Mammary epithelial cell (primary cell): ENCODE measurements at places on chromosomes 12 and 14. TPM values are rescaled to one million over a fixed set of nuclear protein-coding genes. Genes with fewer than 3 reads are reported as not detected.

Gene HCAR3
- 0.65 TPM for polyA plus RNA-seq

Gene KRT79
- polyA plus RNA-seq = not detected

Gene SLC25A21
- polyA plus RNA-seq = 0.31 TPM

Gene RAPGEF3
- 6.2 TPM for polyA plus RNA-seq

Gene CRACR2A
- 0.10 TPM for polyA plus RNA-seq

Gene LRTM2
- polyA plus RNA-seq = not detected

Gene KIF5A
- polyA plus RNA-seq = 0.46 TPM

Gene MGAT4C
- not detected for polyA plus RNA-seq

Gene GALNT8
- not detected for polyA plus RNA-seq

Gene BBOF1
- polyA plus RNA-seq = 0.90 TPM

Gene DEGS2
- polyA plus RNA-seq = 0.36 TPM

Gene ZC3H14
- polyA plus RNA-seq = 79.0 TPM

Gene C12orf42
- not detected for polyA plus RNA-seq

Gene NRXN3
- 0.26 TPM for polyA plus RNA-seq

Gene SYT1
- polyA plus RNA-seq = 9.0 TPM

Gene TUBA1A
- 680 TPM for polyA plus RNA-seq

Gene SRRM4
- not detected for polyA plus RNA-seq

Gene P3H3
- polyA plus RNA-seq = 1.3 TPM

Gene CCDC175
- not detected for polyA plus RNA-seq

Gene MAP3K9
- 17.6 TPM for polyA plus RNA-seq

Gene IQSEC3
- not detected for polyA plus RNA-seq

Gene SLC6A15
- 12.0 TPM for polyA plus RNA-seq

Gene UNC79
- 0.02 TPM for polyA plus RNA-seq

Gene CAPZA3
- not detected for polyA plus RNA-seq

Gene TXNDC16
- 2.0 TPM for polyA plus RNA-seq

Gene TAS2R30
- not detected for polyA plus RNA-seq

Gene USP44
- polyA plus RNA-seq = 0.03 TPM

Gene DNAI7
- 0.08 TPM for polyA plus RNA-seq

Gene DIO2
- polyA plus RNA-seq = 0.05 TPM

Gene AICDA
- polyA plus RNA-seq = not detected

Gene PRH2
- polyA plus RNA-seq = 0.14 TPM

Gene SLCO1A2
- not detected for polyA plus RNA-seq

Gene ADAMTS20
- not detected for polyA plus RNA-seq

Gene SPX
- 0.15 TPM for polyA plus RNA-seq

Gene SERPINA3
- 17.5 TPM for polyA plus RNA-seq

Gene KRT83
- 0.07 TPM for polyA plus RNA-seq

Gene IAPP
- polyA plus RNA-seq = not detected

Gene LRP1-AS
- not detected for polyA plus RNA-seq

Gene INF2
- 64.5 TPM for polyA plus RNA-seq

Gene KLHL33
- polyA plus RNA-seq = not detected

Gene ATG2B
- 5.6 TPM for polyA plus RNA-seq

Gene DAO
- polyA plus RNA-seq = not detected

Gene NELL2
- polyA plus RNA-seq = 0.07 TPM

Gene HSPB8
- not detected for polyA plus RNA-seq

Gene ALKBH1
- 9.6 TPM for polyA plus RNA-seq

Gene RNFT2
- 0.57 TPM for polyA plus RNA-seq

Gene HOXC11
- 0.22 TPM for polyA plus RNA-seq

Gene ZNF140
- 10.8 TPM for polyA plus RNA-seq

Gene CELA1
- not detected for polyA plus RNA-seq

Gene PPP1R13B
- polyA plus RNA-seq = 6.2 TPM
